ENCODE measurements at places on chromosomes 5 and 9. TPM values are rescaled to one million over a fixed set of nuclear protein-coding genes. Genes with fewer than 3 reads are reported as not detected.

GRCh38 chr5:86532429-86532828 lies 85.3 kb upstream of the COX7C start:
- DNase-seq = no peak

DNA sequence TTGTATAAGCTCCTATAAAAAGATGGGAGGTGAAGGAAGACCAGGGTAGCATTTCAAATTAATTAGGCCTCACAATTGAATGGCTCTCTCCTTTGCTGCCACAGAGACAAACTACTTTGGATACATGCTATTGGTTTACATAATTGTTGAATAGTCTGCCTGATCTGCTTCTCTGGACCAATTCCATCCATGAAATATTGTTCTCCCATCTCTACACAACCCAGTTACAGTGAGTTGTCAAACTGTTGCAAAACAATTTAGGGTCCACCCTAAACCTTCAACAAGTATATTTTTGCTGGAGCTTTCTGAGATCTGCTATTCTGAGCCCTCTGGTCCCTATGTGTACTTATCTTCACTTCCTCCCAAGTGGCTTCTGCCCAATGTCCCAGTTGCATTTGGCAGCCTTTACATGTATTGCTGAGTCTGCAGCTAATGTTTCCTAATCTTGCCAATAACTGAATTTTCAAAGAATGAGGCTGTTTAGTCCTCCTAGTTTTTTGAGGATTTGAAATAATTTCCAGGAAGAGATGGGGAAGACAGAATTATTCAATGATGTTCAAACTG lies 38.9 kb downstream of the AGTPBP1 start:
- peak; percentile 47 for DNase-seq

- DNase-seq = no peak
Measured at GRCh38 chr5:181204113-181204825, 727 bp downstream of the TRIM7 start.

- DNase-seq = no peak
Measured at GRCh38 chr9:134666831-134667230, 25.2 kb downstream of the COL5A1 start.

GRCh38 chr5:73955271-73955846 lies 329.4 kb downstream of the ARHGEF28 start:
- no peak for DNase-seq

DNA sequence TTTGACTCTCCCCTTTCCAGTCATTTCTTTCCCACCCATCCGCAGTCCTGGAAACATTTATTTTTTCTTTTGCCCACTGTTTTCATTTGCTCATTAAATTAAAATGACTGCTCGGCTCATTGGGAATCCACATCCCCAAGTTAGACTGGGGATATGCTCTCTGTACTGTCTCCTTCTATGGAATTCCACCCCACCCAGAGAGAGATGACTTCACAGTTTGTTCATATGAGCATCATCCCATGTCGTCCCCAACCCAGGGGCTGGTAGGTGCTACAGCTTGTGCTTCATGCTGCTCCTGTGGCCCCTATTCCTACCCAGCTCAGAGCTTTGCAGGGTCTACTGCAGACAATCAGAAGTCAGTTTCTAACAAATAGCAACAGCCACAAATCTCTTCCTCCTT lies 16.5 kb upstream of the RARS1 start:
- no peak for DNase-seq

DNA sequence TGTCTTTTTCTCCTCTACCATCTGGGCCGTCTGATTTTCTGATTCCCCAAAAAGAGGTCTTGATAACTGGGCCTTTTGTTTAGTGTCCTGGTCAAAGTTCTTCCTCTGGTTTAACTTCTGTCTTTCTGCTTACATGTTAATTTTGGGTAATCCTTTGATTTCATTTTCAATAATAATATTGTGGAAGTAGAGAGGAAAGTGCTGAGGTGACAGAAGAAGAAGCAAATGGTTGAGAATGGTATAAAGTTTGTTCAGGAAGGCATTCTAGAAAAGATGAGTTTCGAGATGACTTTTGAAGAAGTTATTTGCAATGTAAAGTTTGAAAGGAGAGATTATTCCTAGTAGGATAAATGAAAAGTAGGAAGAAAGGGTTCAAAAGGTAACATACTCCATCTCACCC lies 118.1 kb downstream of the UNC13B start:
- DNase-seq = no peak

- DNase-seq = no peak
Measured at GRCh38 chr5:82158755-82159413, 119.3 kb downstream of the RPS23 start.

GRCh38 chr9:94649100-94649819 lies 9.9 kb upstream of the FBP1 start:
- DNase-seq = peak; percentile 42

GRCh38 chr5:142000173-142000572 lies 12.7 kb downstream of the GNPDA1 start:
- no peak for DNase-seq

DNA sequence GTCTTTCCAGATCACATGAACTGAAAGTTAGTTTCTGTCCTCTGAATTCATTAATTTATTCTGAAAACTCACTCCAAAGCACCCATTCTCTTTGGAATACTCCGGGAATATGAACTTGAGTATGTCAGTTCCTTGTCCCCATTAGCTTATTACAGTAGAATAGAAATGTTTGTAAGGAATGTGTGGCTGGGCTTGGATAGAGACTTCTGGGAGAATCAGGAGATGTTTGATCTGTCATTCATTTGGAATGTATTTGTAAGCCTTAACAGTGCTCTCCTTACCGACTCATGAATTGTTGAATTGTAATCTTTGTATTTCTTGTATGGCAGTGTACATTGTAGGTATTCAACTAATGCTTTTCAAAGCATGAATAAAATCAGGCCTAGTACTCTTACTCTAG lies 548.4 kb downstream of the LRRC70 start:
- no peak for DNase-seq

DNA sequence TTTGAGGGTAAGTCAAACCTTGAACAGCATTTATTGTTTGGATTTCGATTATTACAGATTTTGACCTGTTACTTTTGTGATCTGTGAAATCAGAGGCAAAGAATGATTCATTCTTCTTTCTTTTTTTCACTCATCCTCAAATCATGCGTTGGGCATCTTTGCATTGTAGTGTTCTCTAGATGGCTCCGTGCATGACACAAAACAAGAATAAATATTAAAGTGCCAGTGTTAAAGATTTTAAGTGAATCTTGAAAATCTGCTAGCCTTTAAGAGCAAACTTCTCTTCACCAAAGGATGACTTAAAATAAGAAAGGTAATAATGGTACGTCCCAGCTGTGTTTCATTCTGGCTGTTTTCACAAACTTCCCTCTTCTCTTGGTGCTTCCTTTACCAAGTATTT lies 361.9 kb upstream of the SMARCA2 start:
- no peak for DNase-seq

DNA sequence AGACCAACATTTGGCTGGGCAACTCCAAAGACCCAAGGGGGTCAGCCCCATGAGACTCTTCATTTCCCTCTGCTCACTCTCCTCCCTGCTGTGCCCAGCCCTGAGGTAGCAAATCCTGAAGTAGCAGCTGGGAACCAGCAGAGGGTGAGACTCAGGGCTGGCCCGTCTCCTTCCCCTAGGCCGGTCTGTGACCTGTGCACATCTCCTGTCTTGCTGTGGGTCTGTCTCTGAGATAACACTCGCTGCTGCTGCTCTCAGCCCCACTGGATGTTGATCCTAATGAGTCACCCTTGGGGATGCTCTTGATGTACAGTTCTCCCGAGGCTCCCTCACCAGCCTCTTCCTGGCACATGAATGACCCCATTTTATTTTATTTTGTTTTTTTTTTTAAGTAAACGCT lies 7.3 kb upstream of the OR2V1 start:
- no peak for DNase-seq

GRCh38 chr9:127279717-127280285 lies 15.2 kb downstream of the GARNL3 start:
- DNase-seq = no peak

- DNase-seq = no peak
Measured at GRCh38 chr5:108702546-108702945, 45.2 kb upstream of the FER start.

DNA sequence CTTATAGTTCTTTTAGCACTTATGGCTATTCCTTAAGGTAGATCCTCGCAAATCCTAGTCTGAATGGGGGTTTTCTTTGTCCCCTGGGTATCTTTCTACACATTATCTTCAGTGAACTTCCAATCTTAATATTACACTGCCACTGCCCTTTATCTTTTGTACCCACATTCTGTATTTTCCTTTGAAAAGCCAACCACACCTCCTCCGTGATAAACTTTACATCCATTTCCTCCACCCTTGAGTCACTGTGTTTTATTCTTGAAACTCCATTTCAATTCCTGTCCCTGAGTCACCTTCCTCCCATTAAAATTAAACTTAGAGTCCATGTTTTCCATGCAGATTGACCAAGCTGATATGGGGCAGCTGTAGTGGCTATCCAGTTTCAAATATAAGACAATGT lies 43.2 kb upstream of the RICTOR start:
- no peak for DNase-seq

DNA sequence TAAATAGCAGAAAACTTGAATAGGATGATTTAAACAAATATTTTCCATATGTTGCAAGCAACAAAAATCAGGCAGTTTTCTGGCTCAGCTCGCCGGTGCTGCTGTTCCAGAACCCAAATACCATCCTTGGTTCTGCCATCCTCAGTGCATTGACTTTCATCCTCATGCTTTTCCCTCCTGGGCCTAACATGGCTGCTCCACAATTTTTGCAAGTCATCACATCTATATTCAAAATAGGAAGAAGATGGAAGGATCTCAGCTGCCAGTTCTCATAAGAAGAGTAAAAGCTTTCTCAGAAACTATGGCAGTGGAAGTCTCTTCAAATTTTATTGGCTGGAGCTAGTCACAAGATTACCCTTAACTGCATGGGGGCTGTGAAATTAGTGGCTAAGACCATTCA lies 136.7 kb downstream of the STARD4 start:
- DNase-seq = no peak

- peak; percentile 54 for DNase-seq
Measured at GRCh38 chr5:75510417-75510835, 1.0 kb downstream of the CERT1 start.

GRCh38 chr9:121118266-121118665 lies 43.5 kb downstream of the CNTRL start:
- no peak for DNase-seq

- no peak for DNase-seq
Measured at GRCh38 chr9:130770093-130770492, 65.0 kb upstream of the ABL1 start.

DNA sequence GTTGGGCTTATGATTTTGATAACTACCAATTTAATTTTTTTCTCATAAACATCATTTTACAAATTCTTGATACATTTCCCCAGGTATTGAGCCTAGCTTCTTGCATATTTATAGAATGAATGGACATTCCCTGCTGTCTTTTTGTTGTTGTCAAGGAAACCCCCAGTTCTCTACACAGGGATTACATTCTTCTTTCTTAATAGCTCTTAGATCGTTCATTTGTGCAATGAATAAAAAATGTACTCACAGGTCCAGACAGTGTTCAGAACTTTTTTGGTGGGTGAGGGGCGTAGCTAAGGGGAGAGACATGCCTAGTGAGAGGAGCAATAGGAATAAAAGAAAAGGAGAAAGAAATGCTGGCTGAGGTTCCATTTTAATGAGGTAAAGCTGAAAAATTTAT lies 58.6 kb downstream of the VCAN start:
- DNase-seq = no peak

DNA sequence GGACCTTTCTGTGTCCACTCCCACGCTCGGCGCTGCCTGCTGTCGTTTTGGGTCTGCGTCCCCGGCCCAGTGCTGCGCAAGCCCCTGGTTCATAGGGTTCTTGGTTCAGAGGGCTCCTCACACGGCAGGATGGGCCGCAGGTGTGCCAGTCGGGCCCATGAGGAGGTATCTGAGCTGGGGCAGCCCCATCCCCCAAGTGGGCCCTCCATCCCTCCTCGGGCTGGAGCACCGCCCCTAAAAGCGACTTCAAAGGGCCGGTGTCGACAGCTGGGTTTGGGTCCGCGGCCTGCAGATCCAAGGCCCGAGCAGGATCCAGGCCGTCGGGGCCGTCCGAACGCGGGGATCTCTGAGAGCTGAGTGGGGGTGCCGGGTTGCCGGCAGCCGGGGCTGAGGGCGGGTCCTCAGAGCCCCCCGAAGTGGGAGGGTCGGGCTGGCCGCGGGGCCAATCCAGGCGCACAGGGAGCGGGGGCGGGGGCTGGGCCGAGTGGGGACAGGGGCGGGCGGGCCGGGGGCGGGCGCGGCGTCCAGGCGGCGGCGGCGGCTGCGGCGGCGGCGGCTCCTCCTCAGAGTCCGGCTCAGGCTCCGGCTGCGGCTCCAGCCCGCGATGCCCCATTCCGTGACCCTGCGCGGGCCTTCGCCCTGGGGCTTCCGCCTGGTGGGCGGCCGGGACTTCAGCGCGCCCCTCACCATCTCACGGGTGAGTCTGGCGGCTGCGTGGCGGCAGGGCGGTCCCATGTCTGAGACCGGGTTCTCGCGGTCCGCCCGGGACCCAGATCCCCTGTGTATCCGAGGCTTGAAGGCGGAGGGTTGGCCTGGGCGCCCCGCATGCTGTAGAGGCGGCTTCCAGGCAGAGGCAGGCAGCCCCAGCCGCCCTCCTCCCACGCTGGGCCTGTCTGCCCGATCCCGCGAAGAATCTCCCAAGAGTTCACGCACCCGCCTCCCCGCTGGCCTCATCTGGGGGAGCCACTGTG lies at the start of gene PDLIM4:
Gene PDLIM4 (plus strand): TSS at position 566 of the 971 bp plus-strand sequence. CDS start 39 bp downstream, at position 605.
- DNase-seq = peak; percentile 68

GRCh38 chr5:83900306-83900705 lies 179.7 kb upstream of the HAPLN1 start:
- no peak for DNase-seq

DNA sequence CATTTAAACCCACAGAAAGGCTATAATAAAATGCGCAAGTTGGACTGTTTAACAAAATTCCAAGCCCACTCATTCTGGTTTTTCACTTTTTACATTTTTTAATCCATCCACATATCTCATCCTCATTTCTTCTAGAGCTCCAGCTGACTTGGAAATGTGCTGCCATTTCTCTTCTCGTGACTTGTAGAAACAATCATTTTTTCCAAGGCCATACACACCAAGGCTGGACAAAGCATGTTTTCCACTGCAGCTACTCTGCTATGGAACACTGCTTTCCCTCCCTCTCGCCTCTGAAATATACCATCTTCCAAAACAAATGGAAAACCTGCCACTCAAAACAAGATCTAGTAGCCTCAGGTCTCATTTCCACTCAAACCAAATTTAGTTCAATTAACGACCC lies 141.1 kb downstream of the ESM1 start:
- DNase-seq = no peak

- no peak for DNase-seq
Measured at GRCh38 chr9:76528056-76528455, 69.1 kb downstream of the GCNT1 start.

The ANKRD34B gene
- not detected for polyA plus RNA-seq

The ADAMTS6 gene
- polyA plus RNA-seq = 27.2 TPM

The PFN3 gene
- not detected for polyA plus RNA-seq

The DIAPH1 gene
- 64.6 TPM for polyA plus RNA-seq

The NUTM2F gene
- polyA plus RNA-seq = 0.10 TPM

The IFNA13 gene
- not detected for polyA plus RNA-seq

The EEIG1 gene
- polyA plus RNA-seq = 31.4 TPM

The DIRAS2 gene
- polyA plus RNA-seq = 0.43 TPM

The CDKN2B-AS1 gene
- 0.18 TPM for polyA plus RNA-seq

The LTC4S gene
- 3.8 TPM for polyA plus RNA-seq

The PRSS3 gene
- polyA plus RNA-seq = 0.53 TPM

The IL17B gene
- polyA plus RNA-seq = 1.4 TPM

The BSPRY gene
- polyA plus RNA-seq = 8.9 TPM
